ENCODE measurements at places on chromosomes 5 and 9. TPM values are rescaled to one million over a fixed set of nuclear protein-coding genes. Genes with fewer than 3 reads are reported as not detected.
A peak's percentile ranks its signal among the peaks of the same experiment; 100 is the strongest.

Gene KIAA1958
- total RNA-seq: 2.5 TPM

DNA sequence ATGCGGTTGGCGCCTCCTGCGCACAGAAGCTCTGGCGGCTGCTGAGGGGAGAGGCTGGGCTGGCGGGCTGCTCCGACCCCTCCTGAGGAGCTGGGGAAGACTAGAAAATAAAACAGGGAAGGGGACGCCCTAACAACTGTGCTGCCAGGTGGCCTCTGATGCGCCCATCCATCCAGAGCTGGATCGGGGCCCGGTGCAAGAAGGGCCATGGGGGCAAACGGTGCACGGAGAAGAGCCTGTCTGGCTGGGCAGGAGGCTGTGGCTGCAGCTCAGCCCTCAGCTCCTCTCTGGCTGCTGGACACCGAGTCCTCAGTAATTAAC, 21.0 kb upstream of the MRNIP start:
- no peak for DNase-seq

GRCh38 chr9:73531658-73532057, 380.0 kb downstream of the ANXA1 start:
- no peak for DNase-seq

GRCh38 chr9:134536101-134536900, 105.3 kb upstream of the COL5A1 start:
- DNase-seq: peak; percentile 14

DNA sequence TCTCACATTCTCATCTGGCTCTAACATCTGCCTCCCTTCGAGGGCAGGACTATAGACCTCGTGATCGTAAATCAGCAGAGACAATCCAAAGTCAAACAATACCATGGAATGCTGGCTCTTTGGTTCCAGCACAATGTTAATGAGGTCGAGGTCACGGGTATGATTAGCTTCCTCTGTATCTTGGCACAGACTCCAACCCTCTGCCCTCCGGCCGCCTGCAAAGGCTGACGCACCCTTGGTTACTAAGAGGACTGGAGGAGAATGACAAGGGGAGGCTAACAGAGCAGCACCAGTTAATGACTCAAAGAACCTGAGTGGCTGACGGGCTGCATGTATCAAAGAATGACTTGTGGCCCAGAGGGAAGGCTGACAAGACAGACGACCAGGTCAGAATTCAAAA, 10.1 kb downstream of the LHFPL2 start:
- peak; percentile 98 for DNase-seq

Gene PTGS1
- total RNA-seq: 16.4 TPM

- no peak for DNase-seq
Observed at GRCh38 chr9:20041697-20042081, 252.9 kb upstream of the SLC24A2 start.

Gene OTULINL
- total RNA-seq: 0.33 TPM

Gene ADAMTS2
- total RNA-seq: not detected

DNA sequence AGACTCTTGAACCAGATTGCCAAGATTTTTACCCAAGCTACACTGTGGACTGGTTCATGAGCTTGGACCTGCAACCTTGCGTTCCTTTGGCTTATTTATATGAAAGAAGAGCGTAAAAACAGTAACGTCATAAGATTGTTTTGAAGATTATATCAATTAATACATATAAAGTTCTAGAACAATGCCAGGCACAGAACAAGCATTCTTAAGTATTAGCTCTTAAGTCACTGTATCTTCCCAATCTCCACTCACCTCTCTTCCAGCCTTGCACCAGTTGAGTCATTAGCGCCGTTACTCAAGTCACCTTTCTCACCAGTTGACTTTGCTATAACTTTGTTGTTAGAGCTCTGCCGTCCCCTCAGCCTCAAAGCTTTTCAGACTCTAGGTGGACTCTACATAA, 415.7 kb downstream of the PLK2 start:
- no peak for DNase-seq

Gene CBY3
- total RNA-seq: 0.33 TPM

GRCh38 chr5:139566611-139567010, 5.5 kb downstream of the UBE2D2 start:
- no peak for DNase-seq

- DNase-seq: peak; percentile 90
Observed at GRCh38 chr5:154367101-154367500, 78.7 kb upstream of the SAP30L start.

Gene APBB3
- total RNA-seq: 19.5 TPM

DNA sequence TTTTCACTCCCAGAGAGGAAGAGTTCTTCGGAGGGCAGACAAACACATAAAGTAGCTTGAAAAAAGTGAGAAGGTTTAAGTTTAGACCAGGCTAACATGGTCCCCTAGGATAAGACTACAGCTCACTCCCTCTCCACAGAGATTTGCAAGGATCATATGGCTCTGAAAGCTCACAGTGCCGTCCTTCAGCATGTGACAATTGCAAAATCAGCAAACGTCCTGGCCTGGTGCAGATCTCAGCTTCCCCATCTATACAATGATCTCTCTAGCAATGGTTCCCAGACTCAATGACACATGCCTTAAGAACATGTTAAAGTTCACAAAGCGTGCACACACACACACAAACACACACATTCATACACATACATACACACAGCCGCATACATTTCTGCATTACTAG, 327.6 kb downstream of the ACTL7B start:
- DNase-seq: no peak

Gene PCDHA7
- under 0.01 TPM for total RNA-seq

DNA sequence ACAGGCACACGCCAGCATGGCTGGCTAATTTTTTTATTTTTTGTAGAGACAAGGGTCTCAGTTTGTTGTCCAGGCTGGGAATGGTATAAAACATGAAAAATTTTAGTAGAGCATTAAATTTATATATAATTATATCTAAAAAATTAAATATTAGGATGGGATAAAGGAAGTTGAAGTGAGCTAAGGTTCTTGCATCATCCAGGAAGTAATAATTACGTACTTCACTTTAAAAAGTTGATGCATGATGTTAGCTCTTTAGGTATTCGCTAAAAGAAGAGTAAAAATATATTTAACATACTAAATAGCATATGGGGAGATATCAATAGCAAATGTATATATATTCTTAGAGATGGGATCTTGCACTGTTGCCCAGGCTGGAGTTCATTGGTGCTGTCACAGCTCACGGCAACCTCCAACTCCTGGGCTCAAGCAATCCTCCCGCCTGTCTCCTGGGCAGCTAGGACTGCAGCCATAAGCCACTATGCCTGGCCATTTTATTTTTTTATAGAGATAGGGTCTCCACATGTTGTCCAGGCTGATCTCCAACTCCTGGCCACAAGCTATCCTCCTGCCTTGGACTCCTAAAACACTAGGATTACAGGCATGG, 12.3 kb downstream of the DCAF10 start:
- no peak for DNase-seq

Gene UBAC1
- total RNA-seq: 39.2 TPM

DNA sequence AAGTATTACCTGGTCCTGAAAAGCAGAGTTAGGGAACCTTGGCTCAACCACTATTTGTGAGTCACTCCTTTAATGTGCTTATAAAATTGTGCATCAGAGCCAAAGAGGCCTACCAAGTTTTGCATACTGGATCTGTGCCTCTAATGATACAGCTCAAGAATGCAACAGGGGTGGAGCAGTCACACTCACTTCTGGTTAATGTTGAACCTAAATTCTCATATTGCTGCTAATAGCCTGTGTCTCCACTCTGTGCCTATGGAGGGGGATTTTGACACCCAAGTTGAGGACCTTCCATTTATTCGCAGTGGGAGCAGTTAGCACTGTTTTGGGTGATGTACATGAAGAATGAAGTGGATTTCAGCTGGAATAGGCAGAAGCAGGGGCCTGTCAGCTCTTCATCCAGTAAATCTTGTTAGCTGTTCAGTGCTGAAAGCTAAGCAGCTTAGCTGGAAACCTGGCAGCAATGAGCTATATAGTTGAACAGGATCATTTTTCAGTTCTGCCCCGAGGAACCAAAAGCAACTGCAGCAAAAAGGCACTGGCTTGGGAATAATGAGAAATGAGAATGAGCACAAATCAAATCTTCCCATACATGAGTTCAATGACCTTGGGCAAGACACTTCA, 9.7 kb downstream of the SH3TC2 start:
- DNase-seq: peak; percentile 65

DNA sequence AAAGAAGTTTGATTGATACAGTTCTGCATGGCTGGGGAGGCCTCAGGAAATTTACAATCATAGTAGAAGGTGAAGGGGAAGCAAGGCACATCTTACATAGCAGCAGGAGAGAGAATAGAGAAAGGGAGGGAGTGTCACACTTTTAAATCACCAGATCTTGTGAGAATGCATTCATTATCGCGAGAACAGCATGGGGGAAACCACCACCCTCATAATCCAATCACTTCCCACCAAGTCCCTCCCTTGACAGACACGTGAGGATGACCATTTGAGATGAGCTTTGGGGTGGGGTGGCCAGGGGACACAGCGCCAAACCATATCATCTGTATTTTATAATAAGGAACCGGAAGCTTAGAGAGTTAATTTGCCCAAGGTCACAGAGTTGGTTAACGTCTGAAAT, 13.7 kb upstream of the FOCAD start:
- DNase-seq: no peak

Gene BHMT2
- total RNA-seq: not detected

- DNase-seq: no peak
Observed at GRCh38 chr9:33425128-33425533, 22.3 kb downstream of the AQP3 start.

- no peak for DNase-seq
Observed at GRCh38 chr5:83925955-83926337, 205.3 kb upstream of the HAPLN1 start.

GRCh38 chr5:57383093-57383861, 99.3 kb downstream of the ACTBL2 start:
- peak; percentile 75 for DNase-seq

GRCh38 chr5:154475591-154476353, 2.3 kb downstream of the HAND1 start:
- DNase-seq: no peak

- DNase-seq: no peak
Observed at GRCh38 chr9:134766587-134766986, 114.0 kb upstream of the FCN2 start.

Gene F12
- 5.7 TPM for total RNA-seq

DNA sequence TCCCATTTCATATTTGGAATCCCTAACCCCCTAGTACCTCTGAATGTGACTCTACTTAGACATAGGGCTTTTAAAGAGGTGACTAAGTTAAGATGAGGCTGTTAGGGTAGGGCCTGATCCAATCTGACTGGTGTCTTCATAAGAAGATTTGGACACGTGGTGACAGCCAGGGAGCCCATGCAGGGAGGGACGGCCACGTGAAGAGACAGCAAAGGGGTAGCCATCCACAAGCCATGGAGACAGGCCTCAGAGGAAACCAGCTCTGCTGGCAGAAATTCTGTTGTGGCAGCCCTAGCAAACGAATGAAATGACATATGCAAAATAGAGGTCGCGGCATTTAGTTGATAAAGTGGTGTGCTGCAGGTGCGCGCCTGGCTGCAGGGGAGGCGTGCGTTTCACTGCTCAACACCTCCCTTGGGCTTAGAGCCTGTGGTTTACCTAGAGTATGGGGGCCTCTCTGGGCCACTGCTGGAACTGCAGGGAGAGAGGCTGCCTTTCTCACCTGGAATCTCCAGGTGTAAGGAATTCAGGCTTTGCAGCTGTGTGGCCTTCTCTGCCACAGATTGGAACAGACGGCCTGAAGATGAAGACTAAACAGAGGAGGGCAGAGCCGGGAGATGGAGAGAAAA, 7.1 kb upstream of the AFAP1L1 start:
- DNase-seq: peak; percentile 64

Gene JAKMIP2
- total RNA-seq: 0.83 TPM

Gene LTC4S
- total RNA-seq: 0.50 TPM

Gene ETF1
- 200 TPM for total RNA-seq

- DNase-seq: peak; percentile 66
Observed at GRCh38 chr9:131410044-131410491, 16.2 kb downstream of the PRRC2B start.

- DNase-seq: no peak
Observed at GRCh38 chr9:131320031-131320685, 30.6 kb downstream of the PLPP7 start.

- no peak for DNase-seq
Observed at GRCh38 chr9:34986540-34987047, 3.0 kb upstream of the DNAJB5 start.

Gene EQTN
- total RNA-seq: not detected

DNA sequence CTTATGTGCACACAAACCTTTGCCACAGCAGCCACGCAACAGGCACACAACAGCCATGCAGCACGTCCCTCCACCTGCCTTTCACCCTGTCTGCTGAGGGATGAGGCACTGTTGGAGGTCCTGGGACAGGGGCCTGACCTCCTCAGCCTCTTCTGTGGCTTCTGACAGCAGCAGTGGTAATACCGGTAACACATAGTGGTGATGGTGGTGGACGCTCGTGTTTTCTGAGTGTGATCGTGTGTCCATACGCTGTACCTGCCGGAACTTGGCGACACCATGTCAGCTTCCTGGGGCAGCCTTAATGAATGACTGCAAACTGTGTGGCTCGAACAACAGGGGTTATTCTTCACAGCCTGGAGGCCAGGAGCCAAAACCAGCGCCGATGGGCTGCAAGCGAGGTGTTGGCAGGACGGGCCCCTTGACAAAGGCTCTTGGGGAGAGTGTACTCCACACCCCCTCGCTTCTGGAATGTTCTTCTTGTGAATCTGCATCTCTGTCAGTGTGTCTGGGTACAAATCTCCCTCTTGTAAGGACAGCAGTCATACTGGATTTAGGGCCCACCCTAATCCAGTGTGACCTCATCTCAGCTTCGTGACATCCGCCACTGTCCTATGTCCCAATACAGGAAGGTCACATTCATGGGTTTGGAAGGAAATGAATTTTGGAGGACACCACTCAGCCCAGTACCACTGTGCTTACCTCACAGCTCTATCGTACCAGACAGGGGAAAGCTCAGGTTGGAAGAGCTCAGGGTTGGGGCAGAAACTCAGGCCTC, 55.3 kb upstream of the EXOC3 start:
- no peak for DNase-seq

GRCh38 chr9:9170439-9171134, 1371.0 kb upstream of the DMAC1 start:
- no peak for DNase-seq

Gene F2RL2
- total RNA-seq: not detected

DNA sequence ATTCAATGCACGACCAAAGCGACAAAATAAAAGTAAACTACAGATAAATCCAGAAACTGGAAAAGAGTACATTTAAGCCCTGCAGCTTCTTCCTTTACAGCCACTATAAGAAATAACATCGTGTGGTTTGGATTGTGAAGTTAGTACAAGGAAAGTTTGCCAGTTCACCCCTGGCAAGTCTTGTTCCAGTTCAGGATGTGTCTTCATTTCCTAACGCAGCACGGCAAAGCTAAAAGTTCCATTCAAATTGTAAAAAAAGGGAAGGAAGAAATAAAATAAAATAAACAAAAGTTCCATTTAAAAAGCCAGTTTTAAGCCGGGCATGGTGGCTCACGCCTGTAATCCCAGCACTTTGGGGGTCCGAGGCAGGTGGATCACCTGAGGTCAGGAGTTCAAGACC, 83.3 kb upstream of the RETREG1 start:
- no peak for DNase-seq

Gene ANGPTL2
- total RNA-seq: 0.11 TPM

Gene ACO1
- total RNA-seq: 43.1 TPM

Gene C9orf50
- total RNA-seq: not detected

All from mammary epithelial cell (primary cell).